MM.1S (cell line): ENCODE measurements at places on chromosomes 11 and 22.

- no peak for DNase-seq
Observed at GRCh38 chr11:132312161-132312560, 941.7 kb downstream of the NTM start.

DNA sequence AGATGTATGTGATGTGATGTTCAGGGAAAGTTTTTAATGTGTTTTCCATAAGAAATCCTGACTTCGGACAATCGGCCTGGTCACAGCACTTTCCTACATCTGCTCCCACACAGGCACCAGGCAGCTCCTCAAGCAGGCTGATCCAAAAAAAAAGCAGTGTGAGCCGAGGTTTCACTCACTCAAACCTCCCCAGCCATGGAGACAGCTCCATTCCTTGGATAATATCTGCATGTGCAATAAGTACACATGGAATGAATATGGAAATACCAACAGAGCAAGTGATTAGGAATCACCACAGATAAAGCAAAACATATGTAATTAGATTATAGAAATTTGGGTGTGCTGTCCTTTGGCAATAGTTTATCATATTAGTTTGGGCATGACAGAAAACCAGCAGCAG is 88.8 kb upstream of the API5 start:
- DNase-seq = no peak

GRCh38 chr11:70570693-70571395 is 172.5 kb downstream of the CTTN start:
- DNase-seq = no peak

- no peak for DNase-seq
Observed at GRCh38 chr11:60918939-60919265, 4.9 kb downstream of the TMEM109 start.

DNA sequence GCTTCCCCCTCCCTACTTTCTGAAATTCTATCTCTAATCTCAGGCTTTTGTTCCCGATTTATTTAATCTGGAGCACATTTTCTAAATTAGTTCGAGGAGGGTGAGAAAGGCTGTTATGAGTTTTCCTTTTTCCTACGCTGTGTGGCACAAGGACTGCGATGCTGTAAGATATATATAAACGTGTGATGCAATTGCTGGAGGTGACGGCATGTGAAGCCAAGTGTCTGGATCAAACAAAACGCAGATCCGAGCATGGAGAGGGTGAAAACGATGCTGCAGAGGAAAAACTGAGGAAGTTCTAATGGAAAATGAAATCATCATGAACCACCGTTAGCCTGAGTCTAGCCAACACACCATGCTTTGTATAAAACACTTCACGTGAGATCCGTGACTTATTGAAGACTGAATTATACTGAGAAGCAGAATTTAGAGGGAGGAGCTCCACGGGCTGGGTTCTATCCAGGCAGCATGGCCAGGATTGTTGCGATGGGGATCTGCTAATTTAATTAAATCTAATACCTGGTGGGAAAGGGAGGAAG is 4.4 kb downstream of the PKNOX2 start:
- DNase-seq = no peak

- no peak for DNase-seq
Observed at GRCh38 chr22:50199251-50199721, 1.5 kb upstream of the SELENOO start.
